GM03348 (cell line): ENCODE measurements at places on chromosomes 3 and 15.
A peak's percentile ranks its signal among the peaks of the same experiment; 100 is the strongest.

GRCh38 chr3:120689395-120689794 is 7.4 kb upstream of the HGD start:
- DNase-seq, result no peak

GRCh38 chr15:70192041-70192440 is 94.3 kb upstream of the TLE3 start:
- DNase-seq, result no peak

DNA sequence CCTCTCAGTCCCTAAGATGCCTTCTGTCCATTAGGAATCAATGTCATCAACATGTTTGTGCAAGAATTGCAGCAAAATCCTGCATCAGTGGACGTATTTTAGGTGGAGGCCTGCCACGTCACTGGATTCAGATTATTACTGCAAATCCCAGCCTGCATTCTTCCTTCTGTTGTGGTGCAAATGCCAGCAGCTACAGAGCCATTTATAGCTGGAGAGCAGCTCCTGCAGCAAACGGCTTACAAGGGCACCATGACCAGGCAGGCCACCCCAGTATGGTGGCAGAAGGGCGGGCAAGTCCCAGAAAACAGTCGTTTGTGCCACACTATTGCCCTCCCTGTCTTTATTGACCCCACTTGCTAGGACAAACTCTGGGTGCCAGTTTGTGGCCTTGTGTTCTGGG is 74.7 kb downstream of the SNRK start:
- DNase-seq, result no peak

- DNase-seq, result peak; percentile 48
Observed at GRCh38 chr3:59052803-59053411, 3.1 kb upstream of the CFAP20DC start.

GRCh38 chr3:24287755-24288450 is 206.7 kb downstream of the THRB start:
- DNase-seq, result no peak

GRCh38 chr3:5330152-5330810 is 142.8 kb downstream of the EDEM1 start:
- DNase-seq, result no peak

GRCh38 chr3:71129611-71130431 is 453.7 kb downstream of the FOXP1 start:
- DNase-seq, result peak; percentile 39

- no peak for DNase-seq
Observed at GRCh38 chr3:191435981-191436380, 25.0 kb upstream of the PYDC2 start.

GRCh38 chr15:64855205-64855975 is 13.7 kb downstream of the PLEKHO2 start:
- peak; percentile 55 for DNase-seq
